ENCODE measurements at places on chromosomes 2 and 18.

- no peak for DNase-seq
Observed at GRCh38 chr2:71937396-71937795, 210.3 kb downstream of the CYP26B1 start.

- DNase-seq: peak; percentile 89
Observed at GRCh38 chr2:9720352-9721093, 89.7 kb upstream of the YWHAQ start.

- no peak for DNase-seq
Observed at GRCh38 chr2:101080211-101081068, 70.7 kb downstream of the TBC1D8 start.

GRCh38 chr2:55887901-55888624 is 35.5 kb downstream of the EFEMP1 start:
- no peak for DNase-seq

Data from NCI-H1694 treated with DMSO at 0.1 percent for 48 hours (cell line).